ENCODE measurements at places on chromosomes 11 and 22.
A peak's percentile ranks its signal among the peaks of the same experiment; 100 is the strongest.

GRCh38 chr11:114614127-114614720 lies 18.6 kb upstream of the NXPE4 start:
- no peak for DNase-seq

GRCh38 chr22:46023558-46023981 lies 46.6 kb upstream of the WNT7B start:
- peak; percentile 81 for DNase-seq

- DNase-seq = no peak
Observed at GRCh38 chr11:78080084-78080817, 589 bp upstream of the NDUFC2 start.

GRCh38 chr11:100515087-100515486 lies 172.0 kb upstream of the ARHGAP42 start:
- no peak for DNase-seq

- DNase-seq = no peak
Observed at GRCh38 chr11:2088746-2089535, 50.2 kb downstream of the IGF2 start.

Data from HFF-Myc (cell line).